Right ventricle myocardium superior (tissue), 1 donor: ENCODE measurements at places on chromosomes 5 and 9.

GRCh38 chr5:171582849-171583248 lies 163.4 kb downstream of the FGF18 start:
- DNase-seq: no peak

DNA sequence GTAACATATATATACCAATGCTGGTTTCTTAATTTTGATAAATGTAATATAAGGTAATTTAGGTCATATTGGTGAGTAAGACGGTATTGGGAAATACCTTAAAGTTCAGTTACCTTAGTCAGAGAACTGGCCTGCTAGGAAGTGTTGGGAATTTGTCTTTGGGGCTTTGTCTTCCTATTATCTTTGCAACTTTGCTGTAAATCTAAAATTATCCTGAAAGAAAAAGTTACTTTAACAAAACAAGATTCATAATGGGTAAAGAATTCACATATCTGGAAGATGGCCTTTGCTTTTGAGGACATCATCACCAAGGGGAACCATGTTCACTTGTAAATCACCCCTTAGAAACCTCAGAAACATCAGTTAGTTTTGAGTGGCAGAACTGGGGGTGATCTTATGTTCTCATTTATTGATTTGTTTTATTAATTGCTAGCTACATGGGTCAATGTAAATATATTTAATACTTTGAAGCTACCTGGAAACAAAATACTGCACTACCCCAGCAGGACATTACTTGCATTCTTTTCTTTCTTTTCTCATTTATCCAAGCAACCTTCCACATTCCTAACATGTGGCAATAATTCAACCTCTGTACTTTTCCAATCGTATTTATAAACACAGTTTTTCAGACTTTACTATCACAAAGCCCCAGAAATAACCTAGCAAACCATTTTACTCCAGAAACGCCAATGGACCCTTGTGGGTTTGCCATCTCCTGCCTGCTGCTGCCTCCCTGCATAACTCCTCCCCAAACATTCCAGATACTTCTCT lies 41.4 kb downstream of the GLIS3 start:
- no peak for DNase-seq

DNA sequence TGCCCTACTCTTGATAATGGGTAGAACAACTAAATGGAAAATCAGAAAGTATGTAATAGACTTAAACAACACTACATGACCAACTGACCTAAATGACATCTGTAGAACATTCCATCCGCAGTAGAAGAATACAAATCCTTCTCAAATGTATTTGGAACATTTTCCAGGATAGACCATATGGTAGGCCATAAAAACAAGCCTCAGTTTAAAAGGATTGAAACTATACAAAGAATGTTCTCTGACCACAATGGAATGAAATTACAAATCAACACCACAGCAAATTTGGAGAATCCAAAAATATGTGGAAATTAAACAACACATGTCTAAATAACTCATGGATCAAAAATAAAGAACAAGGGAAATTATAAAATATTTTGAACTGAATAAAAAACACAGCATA lies 189.2 kb downstream of the NDUFS4 start:
- no peak for DNase-seq

DNA sequence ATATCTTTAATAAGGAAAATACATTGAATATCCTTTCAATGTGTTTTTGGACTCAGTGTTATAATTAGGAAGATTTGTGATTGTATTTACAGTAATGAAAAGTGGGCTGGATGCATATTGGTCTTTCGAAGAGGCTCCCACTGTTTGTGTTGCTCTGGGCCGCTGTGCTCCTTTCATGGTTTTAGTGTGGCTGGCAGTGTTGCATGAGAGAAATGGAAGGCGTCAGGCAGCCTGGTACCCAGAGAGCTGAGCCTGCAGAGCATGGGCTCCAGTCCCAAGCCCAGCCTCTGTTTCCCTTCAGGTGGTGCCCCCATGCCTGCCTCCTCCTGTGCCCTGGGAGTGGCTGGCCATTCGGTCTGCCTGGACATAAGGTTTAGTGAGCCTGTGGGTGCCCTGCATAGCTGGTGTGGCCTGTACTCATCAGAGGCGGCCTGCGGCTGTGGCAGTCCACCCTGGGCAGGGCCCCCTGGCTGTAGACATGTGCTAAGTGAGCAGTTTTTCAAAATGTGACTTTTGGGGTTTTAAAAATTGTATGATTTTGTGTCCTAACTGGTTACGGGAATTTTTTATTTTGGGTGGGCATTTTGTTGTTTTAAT lies 27.4 kb upstream of the FAM120AOS start:
- no peak for DNase-seq

DNA sequence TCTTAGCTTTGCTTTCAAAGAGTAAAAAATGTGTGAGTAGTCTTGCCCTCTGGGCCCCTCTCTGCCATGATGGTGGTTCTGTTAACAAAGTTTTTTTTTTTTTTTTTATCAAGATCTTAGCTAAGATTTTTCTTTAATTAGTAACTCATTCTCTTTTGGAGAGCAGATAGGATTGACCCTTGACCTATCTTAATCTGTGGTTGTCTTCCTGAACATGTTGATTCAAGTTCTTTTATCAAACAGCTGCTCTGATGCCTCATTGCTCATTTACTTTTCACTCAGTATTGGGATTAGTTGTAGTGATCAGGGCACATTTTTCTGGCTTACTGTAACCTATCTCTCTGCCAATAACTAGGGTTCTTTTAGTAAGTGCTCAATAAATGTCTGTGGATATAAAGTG lies 106.3 kb downstream of the PCSK5 start:
- no peak for DNase-seq
